ENCODE measurements at places on chromosomes 5 and 9. TPM values are rescaled to one million over a fixed set of nuclear protein-coding genes. Genes with fewer than 3 reads are reported as not detected.

- DNase-seq, result no peak
Observed at GRCh38 chr5:68315679-68316271, 100.2 kb downstream of the PIK3R1 start.

DNA sequence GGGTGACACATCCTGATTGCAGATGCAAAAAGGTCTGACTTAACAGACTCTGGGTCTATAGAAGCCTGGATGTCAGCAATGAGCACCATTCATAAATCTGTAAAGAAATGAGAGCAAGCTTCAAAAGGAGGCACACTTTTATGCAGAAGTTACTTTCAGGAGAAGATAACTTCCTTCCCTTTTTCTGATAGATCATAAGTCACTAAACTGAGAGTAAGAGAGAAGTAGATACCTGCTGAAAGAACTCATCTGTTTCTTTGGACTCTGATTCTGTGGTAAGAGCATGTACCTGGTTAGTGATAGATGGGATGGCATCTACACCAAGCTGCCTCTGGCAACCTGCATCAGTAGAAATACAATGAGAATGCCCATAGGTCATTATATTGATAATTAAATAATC lies 525.6 kb downstream of the CETN3 start:
- DNase-seq, result no peak

Gene PCDHGB1
- under 0.01 TPM for total RNA-seq

DNA sequence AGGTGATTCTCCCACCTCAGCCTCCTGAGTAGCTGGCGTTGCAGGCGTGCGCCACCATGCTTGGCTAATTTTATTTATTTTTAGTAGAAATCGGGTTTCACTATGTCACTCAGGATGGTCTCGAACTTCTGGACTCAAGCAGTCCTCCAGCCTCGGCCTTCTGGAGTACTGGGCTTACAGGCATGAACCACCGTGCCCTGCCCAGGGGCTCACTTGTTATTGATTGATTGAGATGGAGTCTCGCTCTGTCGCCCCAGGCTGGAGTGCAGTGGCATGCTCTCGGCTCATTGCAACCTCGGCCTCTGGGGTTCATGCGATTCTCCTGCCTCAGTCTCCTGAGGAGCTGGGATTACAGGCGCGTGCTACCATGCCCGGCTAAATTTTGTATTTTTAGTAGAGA lies 1.6 kb downstream of the HSPA4 start:
- DNase-seq, result no peak

Gene CFAP157
- not detected for total RNA-seq

DNA sequence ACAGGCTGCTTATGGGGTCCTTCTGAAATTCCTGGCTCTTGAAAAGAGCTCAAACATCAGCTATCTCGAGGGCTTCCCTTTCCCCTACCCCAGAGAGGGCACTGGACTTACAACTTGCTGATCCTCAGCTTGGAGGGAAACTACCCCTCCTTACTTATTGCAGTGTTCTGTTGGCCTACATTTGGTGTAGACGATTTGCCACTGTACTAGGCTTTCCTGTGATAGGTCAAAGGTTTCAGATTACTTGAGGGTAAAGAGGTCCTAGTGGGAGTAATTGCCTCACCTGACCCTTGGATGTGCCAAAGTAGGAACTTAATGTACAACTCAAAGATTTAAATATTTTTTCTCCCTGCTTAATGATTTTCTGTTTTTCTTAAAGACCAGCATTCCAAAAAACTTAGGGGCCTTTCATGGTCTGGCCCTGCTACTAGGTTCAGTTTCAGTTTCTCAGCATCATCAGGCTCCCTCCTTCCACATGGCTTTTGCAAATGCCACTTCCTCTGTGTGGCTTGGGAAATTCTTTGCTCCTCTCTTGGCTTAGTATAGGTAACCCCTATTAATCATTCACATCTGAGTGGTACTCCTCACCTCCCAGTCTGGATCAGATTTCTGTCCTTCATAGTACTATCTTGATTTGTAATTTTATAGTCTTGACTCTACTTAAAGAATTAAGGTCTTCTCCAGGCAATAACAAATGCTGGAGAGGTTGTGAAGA lies 32.4 kb downstream of the CYSTM1 start:
- DNase-seq, result no peak

DNA sequence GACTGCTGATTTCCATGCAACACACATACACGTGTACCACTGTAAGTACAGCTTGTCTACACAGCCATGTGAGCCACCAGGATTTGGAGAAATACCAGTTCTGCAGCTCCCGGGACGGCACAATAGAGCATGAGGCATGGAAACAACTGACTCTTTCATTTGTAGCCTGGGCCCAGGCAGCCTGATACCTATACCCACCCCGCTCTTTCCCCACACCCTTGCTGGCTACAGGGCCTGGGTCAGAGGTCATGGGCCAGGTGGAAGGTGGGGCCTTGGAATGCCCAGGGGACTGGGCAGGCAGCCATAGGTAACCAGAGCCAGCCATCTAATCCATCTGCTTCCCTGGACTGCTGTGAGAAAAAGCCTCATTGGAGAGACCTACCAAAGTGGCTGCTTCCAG lies 39.0 kb upstream of the ZSWIM6 start:
- no peak for DNase-seq

All from bronchial epithelial cell (primary cell).